ENCODE measurements at places on chromosomes 16 and 17. TPM values are rescaled to one million over a fixed set of nuclear protein-coding genes. Genes with fewer than 3 reads are reported as not detected.

DNA sequence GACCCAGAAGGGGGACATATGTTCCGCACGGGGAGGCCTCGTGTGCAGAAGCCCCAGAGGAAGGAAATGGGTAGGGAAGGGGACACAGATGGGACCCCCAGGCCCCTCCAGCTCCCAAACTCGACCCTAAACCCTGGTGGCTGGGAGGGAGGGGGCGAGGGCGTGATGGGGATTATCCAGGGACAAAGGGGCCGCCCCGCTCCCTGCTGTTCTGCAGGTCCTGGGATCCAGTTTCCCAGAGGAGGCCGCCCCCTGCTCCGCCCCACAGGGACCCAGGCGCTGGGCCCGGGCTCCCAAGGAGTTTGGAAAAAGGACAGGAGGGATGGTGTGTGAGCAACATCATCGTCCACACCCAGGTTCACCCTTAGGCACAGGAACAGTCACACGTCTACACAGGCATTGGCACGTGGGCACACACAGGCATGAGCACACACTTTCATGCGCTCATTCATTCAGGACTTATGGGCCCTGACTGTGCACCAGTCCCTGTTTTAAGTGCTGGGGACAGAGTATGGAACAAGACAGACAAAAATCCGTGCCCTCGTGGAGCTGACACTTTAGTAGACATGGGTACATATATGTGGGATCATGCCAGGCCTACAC is 12.8 kb upstream of the FBXL19 start:
- H3K4me1 ChIP-seq: peaks cover 6% of the 10 kb centered on the region
- H3K4me3 ChIP-seq: no peak overlapping the region
- H3K27me3 ChIP-seq: no peaks in the 10 kb centered on the region
- no peaks in the 10 kb centered on the region for H3K36me3 ChIP-seq
- no peak for DNase-seq

- DNase-seq: peak; percentile 50
- no peaks in the 10 kb centered on the region for H3K36me3 ChIP-seq
- H3K27me3 ChIP-seq: no peaks in the 10 kb centered on the region
- H3K4me3 ChIP-seq: peak overlapping the region; percentile 5
- H3K4me1 ChIP-seq: peaks cover 62% of the 10 kb centered on the region
Observed at GRCh38 chr17:77365584-77366186, 224.9 kb downstream of the SEC14L1 start.

GRCh38 chr16:56401482-56401881 is 23.9 kb downstream of the AMFR start:
- H3K4me3 ChIP-seq: no peak overlapping the region
- H3K4me1 ChIP-seq: no peaks in the 10 kb centered on the region
- H3K27me3 ChIP-seq: no peaks in the 10 kb centered on the region
- peak; percentile 28 for DNase-seq
- no peak overlapping the region for H3K27ac ChIP-seq

GRCh38 chr16:15682105-15682570 is 32.1 kb downstream of the NDE1 start:
- H3K27ac ChIP-seq: no peak overlapping the region
- no peaks in the 10 kb centered on the region for H3K27me3 ChIP-seq
- H3K4me3 ChIP-seq: no peak overlapping the region
- H3K4me1 ChIP-seq: peaks cover 8% of the 10 kb centered on the region
- peaks cover 37% of the 10 kb centered on the region for H3K36me3 ChIP-seq
- DNase-seq: peak; percentile 77

GRCh38 chr16:81481207-81481821 is 36.7 kb downstream of the CMIP start:
- H3K4me3 ChIP-seq: no peak overlapping the region
- peaks cover 5% of the 10 kb centered on the region for H3K36me3 ChIP-seq
- peaks cover 51% of the 10 kb centered on the region for H3K4me1 ChIP-seq
- H3K27me3 ChIP-seq: no peaks in the 10 kb centered on the region

DNA sequence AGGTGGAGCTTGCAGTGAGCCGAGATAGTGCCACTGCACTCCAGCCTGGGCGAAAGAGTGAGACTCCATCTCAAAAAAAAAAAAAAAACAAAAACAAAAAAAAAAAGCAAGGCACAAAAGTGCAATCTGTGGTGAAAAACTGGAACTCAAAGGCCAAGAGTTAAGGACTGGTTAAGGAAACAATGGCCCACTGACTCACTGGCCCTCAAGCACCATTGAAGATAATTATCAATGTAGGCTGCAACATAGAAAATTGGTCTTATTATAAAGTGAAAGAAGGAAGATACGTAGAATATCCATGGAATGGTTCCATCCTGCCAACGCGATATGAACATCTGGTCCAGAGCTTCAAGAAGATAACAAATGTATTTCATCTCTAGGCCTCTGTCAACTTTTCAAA is 444.2 kb downstream of the SOX9 start:
- H3K36me3 ChIP-seq: no peaks in the 10 kb centered on the region
- H3K4me1 ChIP-seq: peaks cover 2% of the 10 kb centered on the region
- no peak overlapping the region for H3K4me3 ChIP-seq

- H3K4me1 ChIP-seq: no peaks in the 10 kb centered on the region
- H3K27me3 ChIP-seq: no peaks in the 10 kb centered on the region
- no peak overlapping the region for H3K4me3 ChIP-seq
- DNase-seq: no peak
- no peak overlapping the region for H3K27ac ChIP-seq
Observed at GRCh38 chr16:46612121-46612520, 9.1 kb downstream of the SHCBP1 start.

DNA sequence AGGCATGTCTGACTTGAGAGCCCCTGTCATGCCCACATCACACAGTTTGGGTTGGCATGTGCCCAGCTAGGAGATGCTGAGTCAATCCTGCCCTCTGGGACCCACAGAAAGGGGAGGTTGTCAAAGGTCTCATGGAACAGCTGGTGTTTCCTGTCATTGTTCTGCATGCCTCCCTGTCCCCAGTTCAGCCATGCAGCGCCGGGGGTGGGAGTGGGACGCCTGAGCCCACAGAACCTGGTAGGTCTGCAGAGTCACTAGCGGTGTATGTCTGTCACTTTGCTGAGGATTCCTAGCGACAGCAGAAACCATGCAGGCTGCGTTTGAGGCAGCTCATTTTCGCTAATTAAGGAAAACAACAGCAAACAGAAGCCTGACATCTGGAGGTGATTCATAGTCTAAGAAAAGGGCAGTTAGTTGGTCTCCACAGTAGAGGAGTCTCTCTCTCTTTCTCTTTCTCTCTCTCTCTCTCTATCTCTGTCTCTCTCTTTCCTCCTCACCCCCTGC is 19.6 kb upstream of the CCL1 start:
- DNase-seq: peak; percentile 78
- no peak overlapping the region for H3K27ac ChIP-seq
- no peak overlapping the region for H3K4me3 ChIP-seq
- peaks cover 51% of the 10 kb centered on the region for H3K4me1 ChIP-seq

GRCh38 chr17:61247439-61247838 is 152.2 kb upstream of the TBX2 start:
- no peak for DNase-seq
- no peak overlapping the region for H3K4me3 ChIP-seq
- H3K27me3 ChIP-seq: no peaks in the 10 kb centered on the region
- no peaks in the 10 kb centered on the region for H3K36me3 ChIP-seq

DNA sequence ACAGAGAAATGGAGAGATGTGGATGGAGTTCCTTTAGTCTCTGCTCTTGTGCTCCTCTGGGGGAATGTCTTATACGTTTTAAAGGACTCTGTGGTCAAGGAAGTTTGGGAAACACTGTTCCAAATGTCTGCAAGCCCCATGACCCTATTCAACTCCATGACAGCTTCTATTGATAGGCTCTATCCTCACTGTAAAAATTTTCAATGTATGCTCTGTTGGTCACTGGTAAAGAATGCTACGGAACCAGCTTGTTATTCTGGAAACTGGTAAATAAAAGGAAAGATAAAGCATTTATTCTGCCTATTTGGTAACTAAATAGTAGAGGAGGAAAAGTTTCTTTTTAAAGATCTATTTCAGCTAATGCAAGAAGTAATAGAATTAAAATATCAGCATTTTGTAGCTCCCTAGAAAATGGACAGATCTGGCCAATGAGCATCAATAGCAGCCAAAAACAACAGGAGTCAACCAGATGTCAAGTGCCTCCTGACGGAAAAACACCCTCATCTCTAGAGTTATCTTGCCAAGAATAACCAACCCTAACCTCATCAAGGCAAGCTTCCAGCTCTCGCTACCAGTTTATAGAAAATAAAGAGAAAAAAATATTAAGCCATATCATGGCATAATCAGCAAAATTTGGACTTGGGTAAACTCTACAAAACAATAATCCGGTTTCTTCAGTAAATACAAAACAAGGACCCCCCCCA is 16.1 kb downstream of the GDE1 start:
- H3K27ac ChIP-seq: no peak overlapping the region
- H3K4me1 ChIP-seq: no peaks in the 10 kb centered on the region
- no peaks in the 10 kb centered on the region for H3K27me3 ChIP-seq
- no peak for DNase-seq
- no peak overlapping the region for H3K4me3 ChIP-seq

GRCh38 chr16:12390644-12391043 is 413.0 kb downstream of the CPPED1 start:
- H3K27ac ChIP-seq: no peak overlapping the region
- H3K36me3 ChIP-seq: no peaks in the 10 kb centered on the region
- no peaks in the 10 kb centered on the region for H3K27me3 ChIP-seq
- H3K4me1 ChIP-seq: no peaks in the 10 kb centered on the region

DNA sequence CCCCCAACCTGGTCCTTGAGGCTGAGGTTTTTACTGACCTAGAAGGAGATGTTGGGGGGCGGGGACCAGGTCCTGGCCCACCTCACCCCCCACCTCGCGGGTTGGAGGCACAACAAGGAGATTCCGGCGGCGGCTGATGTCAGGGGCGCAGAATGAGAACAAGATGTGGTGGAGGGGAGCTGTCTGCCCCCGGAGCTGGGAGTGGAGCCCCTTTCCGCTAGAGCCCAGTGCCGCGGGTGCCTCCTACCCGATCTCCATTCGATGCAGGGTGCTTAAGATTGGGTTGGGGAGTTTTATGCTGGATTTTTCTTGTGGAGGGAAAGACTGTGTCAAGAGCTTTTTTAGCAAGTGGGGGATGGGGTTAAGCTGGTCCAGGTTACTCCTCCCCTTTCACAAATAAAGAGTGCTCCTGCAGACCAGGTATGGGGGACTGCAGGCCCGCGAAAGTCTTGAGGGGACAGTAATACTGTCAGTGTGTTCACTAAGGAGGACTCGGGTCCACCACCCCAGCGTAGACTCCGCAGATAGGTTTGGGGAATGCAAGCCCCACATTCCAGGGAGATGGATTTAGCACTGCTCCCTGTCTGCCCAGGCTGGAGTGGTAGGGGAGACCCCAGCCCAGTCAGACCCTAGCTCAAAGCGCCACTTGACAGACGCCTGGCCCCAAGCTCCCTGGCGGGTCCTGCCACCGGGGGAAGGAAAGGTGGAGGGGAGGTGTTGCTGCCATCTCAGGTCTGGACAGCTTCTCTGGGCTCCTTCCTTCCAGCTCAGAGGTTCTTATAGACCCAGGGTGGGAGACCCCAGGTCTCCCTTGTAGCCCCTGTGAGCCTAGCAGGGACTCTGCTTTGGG is 2.0 kb downstream of the CACNA1G start:
- peak; percentile 29 for DNase-seq
- H3K4me1 ChIP-seq: peaks cover 21% of the 10 kb centered on the region
- H3K27ac ChIP-seq: no peak overlapping the region
- no peaks in the 10 kb centered on the region for H3K36me3 ChIP-seq
- peaks cover 56% of the 10 kb centered on the region for H3K27me3 ChIP-seq

DNA sequence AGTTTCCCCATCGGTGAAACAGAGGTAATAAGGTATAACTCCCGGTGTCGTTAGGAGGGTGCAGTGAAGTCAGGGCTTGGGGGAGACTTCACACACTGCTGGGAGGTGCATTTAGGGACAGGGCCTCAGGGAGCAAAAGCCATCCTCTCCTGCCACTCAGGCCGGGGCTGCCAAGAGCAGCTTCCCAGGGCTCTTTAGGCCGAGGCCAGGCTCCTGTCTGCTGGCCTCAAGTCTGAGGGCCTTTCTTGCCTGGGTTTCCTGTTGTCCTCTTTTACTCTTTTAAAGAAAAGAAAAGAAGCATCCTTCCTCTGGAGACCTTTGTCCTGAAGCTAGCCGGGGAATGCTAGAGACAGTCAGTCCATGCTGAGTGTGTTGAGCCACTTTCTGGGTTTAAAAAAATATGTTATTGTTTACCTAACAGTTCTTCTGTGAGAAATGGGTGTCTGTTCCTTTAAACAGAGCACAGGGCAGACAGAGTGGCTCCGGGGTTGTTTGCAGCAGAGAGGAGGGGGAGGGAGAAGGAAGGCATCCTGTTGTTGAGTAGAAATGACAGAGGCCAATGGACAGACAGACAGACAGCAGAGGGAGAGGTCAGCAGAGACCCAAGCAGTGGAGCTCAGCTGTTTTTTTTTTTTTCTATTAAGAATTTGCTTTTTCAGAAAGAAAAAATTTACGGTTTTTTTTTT is 79.1 kb downstream of the C17orf67 start:
- DNase-seq: peak; percentile 36
- H3K4me1 ChIP-seq: peaks cover 28% of the 10 kb centered on the region
- H3K4me3 ChIP-seq: no peak overlapping the region
- H3K27me3 ChIP-seq: no peaks in the 10 kb centered on the region
- no peak overlapping the region for H3K27ac ChIP-seq

DNA sequence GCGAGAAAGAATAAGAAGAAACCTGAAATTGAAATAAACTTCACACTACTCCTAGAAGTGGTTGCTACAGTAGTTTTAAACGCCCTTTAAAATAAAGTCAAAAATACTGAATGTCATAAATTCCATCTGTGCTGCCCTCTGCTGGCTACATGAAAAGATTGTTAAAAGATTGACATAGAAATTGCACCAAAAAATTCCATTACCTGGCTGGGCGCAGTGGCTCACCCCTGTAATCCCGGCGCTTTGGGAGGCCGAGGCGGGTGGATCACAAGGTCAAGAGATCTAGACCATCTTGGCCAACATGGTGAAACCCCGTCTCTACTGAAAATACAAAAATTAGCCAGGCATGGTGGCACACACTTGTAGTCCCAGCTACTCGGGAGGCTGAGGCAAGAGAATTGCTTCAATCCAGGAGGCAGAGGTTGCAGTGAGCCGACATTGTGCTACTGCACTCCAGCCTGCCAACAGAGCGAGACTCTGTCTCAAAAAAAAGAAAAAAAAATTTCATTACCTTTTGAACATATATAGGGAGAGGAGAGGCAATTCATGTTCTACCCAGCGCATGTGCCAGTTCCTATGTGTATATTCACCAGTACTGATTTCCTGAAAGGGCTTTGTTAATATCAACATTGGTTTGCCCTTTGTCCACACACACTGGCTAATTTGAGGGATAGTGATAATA is 36.5 kb downstream of the CYTH1 start:
- H3K27ac ChIP-seq: peak overlapping the region; percentile 94
- no peaks in the 10 kb centered on the region for H3K27me3 ChIP-seq
- H3K36me3 ChIP-seq: peaks cover 18% of the 10 kb centered on the region
- H3K4me3 ChIP-seq: peak overlapping the region; percentile 7
- peaks cover 94% of the 10 kb centered on the region for H3K4me1 ChIP-seq
- peak; percentile 71 for DNase-seq

- no peaks in the 10 kb centered on the region for H3K27me3 ChIP-seq
- H3K27ac ChIP-seq: no peak overlapping the region
- DNase-seq: no peak
- H3K4me3 ChIP-seq: no peak overlapping the region
- H3K36me3 ChIP-seq: peaks cover 2% of the 10 kb centered on the region
Observed at GRCh38 chr17:68542698-68543463, 30.7 kb downstream of the PRKAR1A start.

Gene GNPTG
- total RNA-seq: 16.3 TPM

Gene PABPN1L
- total RNA-seq: not detected

Gene PRR35
- not detected for total RNA-seq

Gene KRTAP4-5
- total RNA-seq: not detected
